ENCODE measurements at places on chromosomes 3 and 15.

GRCh38 chr3:36937492-36937891 lies 7.4 kb downstream of the TRANK1 start:
- no peak for DNase-seq

DNA sequence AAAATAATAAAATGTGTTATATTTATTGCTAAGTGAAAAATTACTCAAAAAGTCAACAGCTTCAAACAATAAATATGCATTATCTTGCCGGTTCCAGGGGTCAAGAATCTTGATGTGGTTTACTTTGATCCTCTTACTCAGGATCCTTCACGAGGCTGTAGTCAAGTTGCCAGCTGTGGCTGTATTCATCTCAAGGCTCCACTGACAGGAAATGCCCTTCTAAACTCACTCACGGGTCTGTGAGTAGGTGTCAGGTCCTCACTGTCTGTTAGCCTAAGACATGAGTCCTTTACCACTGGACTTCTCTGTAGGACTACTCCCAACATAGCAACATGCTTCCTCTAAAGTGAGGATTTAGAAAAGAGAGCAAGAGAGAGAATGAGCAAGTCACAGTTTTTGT lies 983.0 kb downstream of the SI start:
- DNase-seq, result no peak

- no peak for DNase-seq
Measured at GRCh38 chr15:63727542-63727941, 106.2 kb downstream of the HERC1 start.

DNA sequence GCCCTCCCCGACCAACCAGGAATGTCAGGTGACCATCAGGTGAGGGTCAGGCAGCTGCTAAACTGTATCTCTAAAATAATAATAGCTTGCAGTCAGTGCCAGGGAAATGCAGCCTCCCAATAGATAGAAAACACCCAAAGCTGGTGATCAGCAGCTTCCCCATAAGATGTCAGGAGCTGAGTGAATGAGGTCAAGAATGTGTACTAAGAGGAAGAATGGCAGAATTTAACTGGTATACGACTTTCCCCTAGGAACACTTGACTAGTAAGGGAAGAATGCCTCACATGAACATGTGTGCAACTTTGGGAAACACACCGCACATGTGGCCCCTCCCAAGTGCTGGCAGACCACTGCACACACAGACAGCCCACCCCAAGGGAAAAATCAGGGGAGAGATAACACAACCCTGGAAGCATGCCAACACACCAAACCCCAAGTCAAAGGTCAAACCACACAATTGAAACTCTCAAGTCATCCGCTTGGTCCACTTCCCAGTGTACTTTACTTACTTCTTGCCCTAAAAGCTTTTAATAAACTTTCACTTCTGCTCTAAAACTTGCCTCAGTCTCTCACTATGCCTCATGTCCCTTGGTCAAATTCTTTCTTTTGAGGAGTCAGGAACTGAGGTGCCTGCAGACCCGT lies 806.5 kb downstream of the OTOL1 start:
- DNase-seq, result no peak

DNA sequence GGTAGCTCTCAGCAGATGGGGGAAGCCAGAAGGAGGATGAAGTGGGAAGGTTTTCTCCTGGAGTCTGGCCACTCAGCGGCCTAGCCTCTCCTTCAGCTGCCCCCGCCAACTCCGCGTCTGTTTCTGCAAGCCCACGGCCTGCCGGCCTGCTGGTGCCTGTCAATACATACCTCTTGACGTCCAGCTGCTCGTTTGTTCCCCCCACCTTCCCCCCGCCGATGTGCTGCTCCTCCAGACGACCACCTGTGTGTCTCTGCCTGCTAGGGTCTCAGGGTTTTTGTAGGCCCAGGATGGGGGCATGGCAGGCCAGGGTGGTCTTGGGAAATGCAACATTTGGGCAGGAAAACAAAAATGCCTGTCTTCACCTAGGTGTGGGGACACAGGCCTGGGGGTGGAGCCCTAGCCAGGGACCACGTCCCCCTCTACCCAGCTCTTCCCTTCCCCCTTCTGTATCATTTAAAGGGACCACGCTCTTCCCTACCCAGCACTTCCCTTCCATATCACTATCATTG lies 137.8 kb downstream of the ALCAM start:
- no peak for DNase-seq

DNA sequence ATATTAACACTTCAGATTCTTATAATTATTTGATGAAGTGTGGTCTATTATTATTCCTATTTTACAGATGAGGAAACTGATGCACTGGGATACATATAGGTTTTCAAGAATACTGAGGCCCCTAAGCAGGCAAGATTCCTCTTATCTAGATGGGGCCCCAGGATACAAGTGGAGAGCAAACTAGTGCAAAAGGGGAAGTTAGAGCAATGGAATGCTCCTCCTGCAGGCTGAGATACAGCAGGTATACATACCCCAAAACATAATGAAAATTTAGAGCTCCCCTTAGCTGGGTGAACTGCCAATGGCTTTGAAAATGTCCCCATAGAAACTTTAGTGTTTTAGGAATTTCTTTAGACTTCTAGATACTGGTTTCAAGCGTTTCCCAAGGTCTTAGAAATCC lies 247.1 kb downstream of the CHST2 start:
- DNase-seq, result no peak

DNA sequence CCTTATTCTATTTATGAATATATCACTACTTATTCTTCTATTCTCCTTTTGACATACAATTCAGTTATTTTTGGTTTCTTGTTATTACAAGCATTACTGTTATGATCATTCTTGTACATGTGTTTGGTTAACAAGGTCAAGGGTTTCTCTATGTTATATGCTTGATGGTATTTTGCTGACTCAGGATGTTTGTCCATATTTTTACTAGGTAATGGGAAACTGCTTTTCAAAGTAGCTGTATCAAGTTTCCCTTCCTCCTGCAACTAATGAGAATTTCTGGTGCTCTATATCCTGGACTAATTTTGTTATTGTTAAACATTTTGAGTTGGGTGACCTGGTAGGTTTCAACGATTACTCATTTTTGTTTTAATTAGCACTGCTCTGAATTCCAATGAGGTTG lies 841.0 kb downstream of the OTOL1 start:
- DNase-seq, result no peak

DNA sequence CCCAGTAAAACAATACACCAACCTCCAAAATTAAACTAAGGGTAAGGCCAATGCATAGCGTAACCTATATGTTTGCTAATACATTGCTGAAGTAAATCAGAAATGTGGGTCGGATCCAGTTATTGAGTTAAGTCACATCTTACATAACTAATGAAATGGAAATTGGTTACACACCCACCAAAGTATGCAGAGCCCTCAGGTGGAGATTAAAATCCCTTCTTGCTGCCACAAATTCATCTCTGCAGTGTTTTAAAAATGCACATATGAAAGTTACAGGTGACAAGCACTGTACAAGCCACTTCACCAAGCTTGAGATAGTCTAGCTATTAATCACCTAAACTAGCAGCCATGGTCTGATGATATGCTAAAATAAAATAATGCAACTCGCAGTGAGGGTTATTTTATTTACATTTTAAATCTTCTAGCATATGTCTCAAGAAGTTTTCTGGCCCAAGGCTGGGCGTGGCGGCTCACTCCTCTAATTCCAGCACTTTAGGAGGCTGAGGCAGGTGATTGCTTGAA lies 130.6 kb downstream of the AQP9 start:
- DNase-seq, result no peak

DNA sequence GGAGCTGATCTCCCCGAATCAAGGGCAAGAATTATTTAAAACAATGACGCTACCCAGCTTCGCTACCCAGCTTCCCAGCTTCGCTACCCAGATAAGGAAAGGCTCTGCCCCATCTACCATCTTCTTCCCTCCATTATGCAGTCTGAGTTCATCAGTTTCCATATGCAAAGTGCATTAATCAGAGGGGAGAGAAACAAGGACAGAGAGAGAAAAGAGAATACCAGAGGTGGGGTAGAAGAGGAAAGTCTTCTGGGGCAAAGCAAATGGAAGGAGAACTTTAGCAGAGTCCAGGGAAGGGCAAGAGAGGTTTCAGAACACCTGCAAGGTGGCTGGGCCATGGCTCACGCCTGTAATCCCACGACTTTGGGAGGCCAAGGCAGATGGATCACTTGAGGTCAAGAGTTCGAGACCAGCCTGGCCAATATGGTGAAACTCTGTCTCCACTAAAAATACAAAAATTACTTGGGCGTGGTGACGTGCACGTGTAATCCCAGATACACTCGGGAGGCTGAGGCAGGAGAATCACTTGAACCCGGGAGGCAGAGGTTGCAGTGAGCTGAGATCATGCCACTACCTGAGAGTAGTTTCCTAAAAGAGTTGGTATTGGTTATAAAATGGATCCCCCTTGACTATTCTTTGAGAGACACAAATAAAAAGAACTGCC lies 70.4 kb upstream of the SPATA12 start:
- DNase-seq, result no peak

DNA sequence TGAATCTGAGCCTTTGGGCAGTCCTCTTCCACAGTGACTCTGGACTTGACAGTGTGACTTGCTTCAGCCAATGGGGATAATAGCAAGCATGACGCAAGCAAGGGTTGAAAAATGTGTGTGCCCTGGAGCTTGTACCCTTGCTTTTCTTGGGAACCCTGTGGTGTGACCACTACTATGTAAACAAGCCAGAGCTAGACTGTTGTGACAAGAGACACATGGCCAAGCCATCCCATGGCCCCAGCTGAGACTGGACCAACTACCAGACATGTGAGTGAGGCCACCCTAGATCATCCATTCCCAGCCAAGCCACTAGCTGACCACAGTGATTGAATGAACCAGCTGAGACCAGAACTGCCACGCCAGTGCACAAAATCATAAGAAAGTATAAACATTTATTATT lies 11.8 kb downstream of the MYO1E start:
- DNase-seq, result no peak

DNA sequence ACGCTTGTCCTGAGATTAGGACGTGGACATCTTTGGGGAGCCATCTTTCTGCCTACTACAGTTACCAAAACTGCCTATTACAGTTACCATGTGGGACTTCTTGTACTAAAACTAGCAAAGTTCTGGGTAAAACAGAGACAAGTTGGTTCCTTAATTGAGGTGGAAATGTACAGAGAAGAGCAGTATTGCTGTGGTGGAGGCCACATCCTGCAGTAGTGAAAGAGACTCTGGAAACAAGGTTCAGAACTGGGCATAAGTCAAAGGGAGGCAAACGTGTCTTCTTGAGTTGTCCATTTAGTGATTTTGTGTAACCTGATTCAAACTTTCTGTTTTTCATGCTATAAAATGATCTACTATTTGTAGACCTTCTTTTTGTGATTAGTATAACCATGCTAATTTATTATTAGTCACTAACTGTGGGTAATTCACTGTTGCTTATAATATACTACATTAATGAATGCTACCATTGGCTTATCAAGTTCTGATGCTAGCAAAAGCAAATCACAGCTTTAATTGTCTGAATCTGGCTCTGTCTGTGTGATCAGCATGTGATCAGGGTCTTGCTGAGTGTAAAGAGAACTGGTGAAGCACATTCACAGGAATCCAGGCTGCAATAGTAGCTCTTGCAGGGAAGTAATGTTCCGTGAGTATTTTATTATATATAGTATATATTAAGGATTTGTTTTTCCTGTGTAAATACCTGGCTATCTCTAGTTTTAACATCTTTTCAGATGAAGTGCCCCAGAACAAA lies 207.9 kb upstream of the GAP43 start:
- no peak for DNase-seq

- DNase-seq, result no peak
Measured at GRCh38 chr3:43960448-43960840, 269.7 kb downstream of the ABHD5 start.

- DNase-seq, result no peak
Measured at GRCh38 chr3:160806094-160806493, 50.1 kb downstream of the PPM1L start.

- no peak for DNase-seq
Measured at GRCh38 chr3:463252-464192, 267.0 kb downstream of the CHL1 start.

DNA sequence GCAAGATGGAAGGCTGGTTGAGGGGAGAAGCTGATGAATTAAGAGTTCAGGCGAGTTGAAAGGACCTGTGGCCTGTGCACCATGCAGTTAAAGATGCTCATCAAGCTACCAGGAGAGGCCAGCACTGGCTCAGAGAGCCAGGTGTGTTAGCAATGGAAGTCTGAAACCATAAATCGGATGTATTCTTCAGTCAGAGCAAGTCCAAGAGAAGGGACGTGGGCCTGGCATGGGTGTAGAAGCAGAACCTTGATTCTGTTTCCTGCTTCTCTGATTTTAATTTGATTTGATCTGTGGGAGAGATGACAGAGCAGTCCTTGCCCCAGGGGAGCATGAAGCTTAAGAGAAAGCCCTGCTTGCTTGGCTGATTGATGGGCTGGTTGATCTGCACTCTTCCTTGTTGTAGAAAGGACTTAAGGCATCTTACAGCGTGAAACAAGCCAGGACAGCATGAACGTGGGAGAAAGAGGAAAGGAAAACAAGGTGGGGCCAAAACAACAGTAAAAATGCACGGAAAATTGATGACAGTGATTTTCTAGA lies 10.9 kb downstream of the TM6SF1 start:
- DNase-seq, result no peak

- no peak for DNase-seq
Measured at GRCh38 chr15:26722621-26723160, 50.2 kb downstream of the GABRB3 start.

DNA sequence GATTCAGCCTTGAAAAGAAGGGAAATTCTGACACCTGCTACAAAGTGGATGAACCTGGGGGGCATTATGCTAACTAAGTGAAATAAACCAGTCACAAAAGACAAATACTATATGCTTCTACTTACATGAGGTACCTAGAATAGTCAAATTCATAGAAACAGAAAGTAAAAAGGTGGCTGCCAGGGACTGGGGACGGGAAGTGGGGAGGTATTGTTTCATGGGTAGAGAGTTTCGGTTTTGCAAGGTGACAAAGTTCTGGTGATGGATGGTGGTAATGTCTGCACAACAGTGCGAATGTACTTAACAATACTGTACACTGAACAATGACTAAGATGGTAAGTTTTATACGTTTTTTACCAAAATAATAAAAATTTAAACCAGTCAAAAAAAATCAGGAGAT lies 4.8 kb downstream of the IDH2 start:
- peak; percentile 30 for DNase-seq

DNA sequence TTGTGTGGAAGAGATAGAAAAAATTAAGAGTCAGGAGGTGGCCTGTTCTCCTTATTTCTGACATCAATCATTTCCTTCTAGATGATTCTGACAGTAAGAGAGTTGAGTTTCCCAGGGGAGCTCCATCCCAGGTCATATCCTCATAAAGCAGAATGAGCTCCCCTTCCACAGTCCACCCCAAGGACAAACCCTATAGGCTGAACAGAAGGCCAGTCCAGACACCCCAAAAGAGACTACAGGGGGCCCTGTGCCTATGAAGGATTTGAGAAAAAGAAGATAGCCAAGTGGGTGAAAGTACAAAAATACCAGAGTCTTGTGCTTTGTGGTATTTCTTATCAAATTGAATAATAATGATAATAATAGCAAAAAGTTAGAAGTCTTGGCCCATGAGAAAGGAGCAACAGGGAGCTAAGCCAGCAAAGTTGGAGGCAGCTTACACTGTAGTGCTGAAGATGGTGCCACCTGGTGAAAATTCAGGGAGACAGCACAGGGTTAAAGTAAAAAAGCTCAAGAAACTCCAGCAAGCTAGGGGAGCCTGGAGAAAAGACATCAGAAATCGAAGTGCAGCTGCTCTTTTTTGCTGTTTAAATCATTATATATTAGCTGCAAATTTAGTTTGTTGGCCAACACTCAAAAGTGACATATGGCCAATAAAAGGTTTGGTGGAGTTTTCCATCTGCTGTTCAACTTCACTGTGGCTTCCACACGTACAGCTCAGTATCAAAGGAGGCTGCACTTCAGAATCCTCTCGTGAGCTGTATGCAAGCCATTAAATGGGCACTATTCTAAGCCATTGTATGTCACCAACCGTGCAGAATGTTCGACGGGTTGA lies 35.8 kb upstream of the SLC24A5 start:
- peak; percentile 35 for DNase-seq

Data from dermis microvascular lymphatic vessel endothelial cell (primary cell).